Activated CD4-positive, alpha-beta T cell treated with anti-CD3 and anti-CD28 coated beads, Interleukin-2, amount 10 ng/mL, durations not matched to agents 24 days and 14 days (primary cell): ENCODE measurements at places on chromosomes 7 and 10.

DNA sequence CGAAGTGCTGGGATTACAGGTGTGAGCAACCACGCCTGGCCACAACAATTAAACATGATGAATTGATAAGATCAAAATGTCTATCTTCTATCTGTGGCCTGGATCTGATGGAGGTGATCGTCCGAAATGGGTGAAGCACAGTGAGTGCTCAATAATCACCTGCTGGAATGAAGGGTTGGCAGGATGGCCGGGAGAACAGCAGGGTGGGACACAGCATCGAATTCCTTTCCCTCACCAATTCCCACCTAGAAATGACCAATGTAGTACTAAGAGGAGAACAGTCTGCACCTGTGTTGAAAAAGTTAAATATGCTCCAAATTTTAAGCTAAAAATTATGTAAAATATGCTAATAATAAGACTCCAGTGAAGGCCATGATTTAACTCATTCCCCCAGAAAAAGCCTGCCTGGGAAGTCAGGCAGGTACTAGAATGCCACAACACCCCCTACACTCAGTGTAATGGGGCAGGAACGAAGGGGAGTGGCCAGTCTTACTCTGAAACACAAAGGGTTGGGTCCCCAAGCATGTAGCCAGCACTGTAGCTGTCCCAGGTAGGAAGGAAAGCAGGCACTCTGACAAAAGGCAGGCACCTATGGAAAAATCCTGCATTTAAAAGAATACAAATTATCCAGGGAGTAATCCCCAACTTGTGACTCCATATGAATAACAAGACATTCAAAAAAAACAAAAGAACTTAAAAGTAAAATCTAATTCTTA lies 110.3 kb downstream of the VPS41 start:
- peaks cover 4% of the 10 kb centered on the region for H3K36me3 ChIP-seq
- DNase-seq, result no peak
- no peaks in the 10 kb centered on the region for H3K4me1 ChIP-seq
- H3K27me3 ChIP-seq, result no peaks in the 10 kb centered on the region

DNA sequence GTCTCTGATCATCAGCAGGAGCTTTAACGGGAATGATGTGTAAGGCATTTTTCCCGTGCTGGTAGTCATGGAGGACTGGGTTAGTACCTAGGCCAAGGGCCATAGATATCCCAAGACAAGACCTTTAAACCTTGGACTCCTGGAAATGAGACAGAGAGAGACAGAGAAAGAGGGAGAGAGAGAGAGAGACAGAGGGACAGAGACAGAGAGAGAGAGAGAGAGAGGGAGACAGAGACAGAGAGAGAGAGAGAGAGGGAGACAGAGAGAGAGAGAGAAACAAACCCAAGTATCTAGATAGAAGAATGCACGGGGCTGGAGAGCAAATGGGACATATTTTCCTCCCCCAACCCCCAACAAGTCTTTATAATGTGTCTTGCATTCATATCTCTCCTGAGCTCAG lies 22.3 kb downstream of the ZC3HAV1 start:
- peak overlapping the region; percentile 68 for H3K27ac ChIP-seq
- H3K27me3 ChIP-seq, result no peaks in the 10 kb centered on the region
- peaks cover 79% of the 10 kb centered on the region for H3K36me3 ChIP-seq
- DNase-seq, result no peak
- H3K4me3 ChIP-seq, result peak overlapping the region; percentile 39

- peaks cover 24% of the 10 kb centered on the region for H3K36me3 ChIP-seq
- no peak overlapping the region for H3K4me3 ChIP-seq
- peaks cover 1% of the 10 kb centered on the region for H3K27me3 ChIP-seq
- H3K4me1 ChIP-seq, result peaks cover 3% of the 10 kb centered on the region
These were observed 48.4 kb downstream of the TES start for GRCh38 chr7:116258734-116259133.

DNA sequence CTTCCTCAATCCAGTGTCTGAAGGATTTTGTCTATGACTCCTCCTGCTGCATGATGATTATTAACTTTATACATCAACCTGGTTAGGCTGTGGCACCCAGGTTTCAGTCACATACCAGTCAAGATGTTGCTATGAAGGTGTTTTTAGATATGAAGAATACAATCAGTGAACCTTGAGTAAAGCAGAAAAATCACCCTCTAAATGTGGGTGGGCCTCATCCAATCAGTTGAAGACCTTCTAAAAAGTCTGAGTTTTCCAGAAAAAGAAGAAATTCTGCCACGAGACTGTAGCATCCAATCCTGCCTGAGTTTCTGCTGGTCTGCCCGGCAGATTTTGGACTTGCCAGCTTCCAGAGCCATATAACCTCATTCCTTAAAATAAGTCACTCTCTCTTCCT lies 126.1 kb upstream of the FRMD4A start:
- no peaks in the 10 kb centered on the region for H3K4me1 ChIP-seq
- H3K27ac ChIP-seq, result no peak overlapping the region
- DNase-seq, result no peak
- no peaks in the 10 kb centered on the region for H3K36me3 ChIP-seq
- H3K27me3 ChIP-seq, result peaks cover 11% of the 10 kb centered on the region

DNA sequence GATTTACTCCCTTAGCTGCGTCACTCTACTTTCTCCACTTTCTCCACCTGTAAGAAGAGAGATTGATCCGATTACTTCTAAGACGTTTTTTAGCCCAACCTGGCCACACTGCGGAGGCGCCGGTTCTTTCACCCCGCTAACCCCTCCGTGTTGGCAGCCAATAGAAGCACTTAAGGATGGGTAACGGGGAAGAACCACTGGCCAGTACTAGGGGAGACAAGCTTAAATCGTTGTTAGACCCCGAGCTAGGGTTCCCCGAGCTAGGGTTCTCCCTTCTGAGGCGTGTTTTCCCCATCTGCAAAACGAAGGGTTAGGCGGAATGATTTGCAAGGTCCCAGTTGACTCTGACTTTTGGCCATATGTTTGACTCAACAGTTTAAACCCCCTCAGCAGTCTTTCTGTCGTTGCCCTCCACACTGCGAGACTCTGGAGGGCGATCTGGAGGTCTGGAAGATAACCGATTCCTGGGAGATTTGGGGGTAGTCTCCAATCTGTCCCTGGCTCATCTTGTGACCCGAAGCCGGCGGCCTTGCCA lies 644 bp downstream of the UMAD1 start:
- H3K4me1 ChIP-seq, result peaks cover 31% of the 10 kb centered on the region
- no peak for DNase-seq
- H3K36me3 ChIP-seq, result peaks cover 20% of the 10 kb centered on the region
- H3K27ac ChIP-seq, result peak overlapping the region; percentile 97

GRCh38 chr7:55026867-55027490 lies 8.2 kb downstream of the EGFR start:
- DNase-seq, result no peak
- no peak overlapping the region for H3K27ac ChIP-seq
- H3K4me3 ChIP-seq, result no peak overlapping the region
- no peaks in the 10 kb centered on the region for H3K36me3 ChIP-seq

DNA sequence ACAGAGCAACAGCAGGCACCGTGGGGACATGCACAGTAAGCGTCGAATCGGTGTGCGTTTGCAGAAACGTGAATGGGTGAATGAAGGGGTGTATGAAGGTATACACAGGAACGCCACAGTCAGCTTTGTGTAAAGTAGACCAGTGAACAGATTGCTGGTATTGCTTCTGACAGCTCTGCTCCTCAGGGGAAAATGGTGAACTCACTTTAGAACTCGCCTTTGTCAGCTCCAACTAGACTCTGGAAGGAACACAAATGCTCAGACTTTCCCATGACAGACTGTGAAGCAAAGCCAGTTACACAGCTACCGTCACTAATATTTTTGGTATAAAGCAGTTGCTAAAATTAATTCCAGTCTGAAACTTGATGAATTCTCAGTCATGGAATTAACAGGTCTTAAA lies 78.9 kb downstream of the CUX1 start:
- H3K4me3 ChIP-seq, result no peak overlapping the region
- no peak overlapping the region for H3K27ac ChIP-seq
- H3K27me3 ChIP-seq, result no peaks in the 10 kb centered on the region
- H3K36me3 ChIP-seq, result no peaks in the 10 kb centered on the region
- no peaks in the 10 kb centered on the region for H3K4me1 ChIP-seq
- DNase-seq, result no peak

GRCh38 chr10:63788152-63788821 lies 267.1 kb downstream of the REEP3 start:
- H3K4me1 ChIP-seq, result no peaks in the 10 kb centered on the region
- no peak overlapping the region for H3K4me3 ChIP-seq
- no peaks in the 10 kb centered on the region for H3K36me3 ChIP-seq
- DNase-seq, result no peak
- H3K27me3 ChIP-seq, result peaks cover 11% of the 10 kb centered on the region
- no peak overlapping the region for H3K27ac ChIP-seq
